ENCODE measurements at places on chromosomes 2 and 18.

GRCh38 chr18:58844871-58845270 lies 19.8 kb upstream of the ZNF532 start:
- DNase-seq, result no peak

DNA sequence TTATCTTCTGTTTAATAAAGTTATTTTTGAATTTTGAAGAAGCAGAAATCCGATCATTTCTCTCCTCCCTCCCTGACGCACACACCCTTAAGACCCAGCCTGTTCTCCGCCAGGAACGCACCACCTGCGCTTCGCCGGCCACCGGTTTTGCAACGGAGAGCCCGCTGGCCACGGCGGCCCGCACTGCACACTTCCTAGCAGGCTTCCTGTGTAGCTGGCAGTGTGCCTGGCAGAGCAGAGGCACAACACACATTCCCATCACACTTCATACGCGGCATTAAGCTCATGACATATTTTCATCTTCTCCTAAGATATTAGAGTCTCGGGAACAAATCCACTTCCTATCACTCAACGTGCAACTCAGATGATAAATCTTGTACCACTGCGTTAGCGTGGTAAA lies 148.0 kb downstream of the HDAC4 start:
- no peak for DNase-seq

- no peak for DNase-seq
Measured at GRCh38 chr18:10138719-10139118, 224.9 kb downstream of the VAPA start.

DNA sequence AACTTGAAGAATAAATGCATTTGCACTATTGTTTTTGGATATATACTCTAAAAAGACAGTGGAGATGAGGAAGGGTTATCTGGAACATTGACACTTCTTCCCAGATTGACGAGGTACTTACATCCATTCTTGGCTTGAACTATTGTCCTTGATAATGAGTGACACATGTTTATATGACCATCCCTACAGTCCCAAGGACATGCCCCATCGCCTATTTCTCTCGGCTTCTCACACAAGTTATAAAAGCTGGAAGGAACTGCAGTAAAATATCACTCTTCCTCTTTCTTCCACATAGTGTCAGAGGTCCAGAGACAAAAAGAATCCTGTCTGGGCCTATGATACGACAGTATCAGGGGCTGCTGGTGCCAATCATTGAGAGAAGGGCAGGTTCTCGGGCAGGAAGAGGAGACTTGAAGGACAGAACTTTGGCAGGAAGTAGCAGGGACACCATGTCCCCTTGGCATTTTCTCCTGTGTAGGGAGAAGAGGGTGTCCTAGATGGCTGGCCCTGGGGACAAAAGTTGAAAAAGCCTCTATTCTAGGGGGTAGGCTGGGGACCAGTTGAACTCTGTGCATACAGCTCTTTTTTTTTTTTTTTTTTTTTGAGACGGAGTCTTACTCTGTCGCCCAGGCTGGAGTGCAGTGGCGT lies 5.8 kb upstream of the CABLES1 start:
- no peak for DNase-seq

GRCh38 chr2:144480285-144480684 lies 39.6 kb downstream of the ZEB2 start:
- no peak for DNase-seq

DNA sequence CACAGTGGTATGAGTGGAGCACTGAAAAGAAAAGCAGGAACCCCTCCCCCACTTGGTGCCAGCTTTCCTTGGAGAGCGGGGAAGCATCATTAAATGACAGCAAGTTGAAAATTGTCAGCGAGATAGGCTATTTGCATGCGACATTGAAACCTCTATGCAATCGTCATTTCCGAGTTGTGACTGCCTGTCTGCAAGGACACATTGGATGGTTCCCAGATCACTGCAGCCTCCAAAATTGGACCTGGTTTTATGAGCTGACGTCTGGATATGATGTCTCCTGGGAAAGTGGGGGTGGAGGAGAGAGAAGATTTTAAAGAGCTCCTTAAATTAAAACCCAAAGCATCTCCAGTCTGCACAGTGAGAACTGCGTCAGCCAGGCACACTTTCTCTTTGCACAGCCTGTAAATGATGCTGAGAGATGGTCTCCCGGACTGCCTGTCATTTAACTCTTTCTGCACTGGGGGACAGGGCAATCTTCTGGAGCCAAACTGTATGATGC lies 57.8 kb upstream of the KIF5C start:
- DNase-seq, result no peak

- no peak for DNase-seq
Measured at GRCh38 chr2:202203348-202203747, 35.0 kb downstream of the SUMO1 start.

GRCh38 chr2:176388861-176389260 lies 119.6 kb downstream of the MTX2 start:
- no peak for DNase-seq

DNA sequence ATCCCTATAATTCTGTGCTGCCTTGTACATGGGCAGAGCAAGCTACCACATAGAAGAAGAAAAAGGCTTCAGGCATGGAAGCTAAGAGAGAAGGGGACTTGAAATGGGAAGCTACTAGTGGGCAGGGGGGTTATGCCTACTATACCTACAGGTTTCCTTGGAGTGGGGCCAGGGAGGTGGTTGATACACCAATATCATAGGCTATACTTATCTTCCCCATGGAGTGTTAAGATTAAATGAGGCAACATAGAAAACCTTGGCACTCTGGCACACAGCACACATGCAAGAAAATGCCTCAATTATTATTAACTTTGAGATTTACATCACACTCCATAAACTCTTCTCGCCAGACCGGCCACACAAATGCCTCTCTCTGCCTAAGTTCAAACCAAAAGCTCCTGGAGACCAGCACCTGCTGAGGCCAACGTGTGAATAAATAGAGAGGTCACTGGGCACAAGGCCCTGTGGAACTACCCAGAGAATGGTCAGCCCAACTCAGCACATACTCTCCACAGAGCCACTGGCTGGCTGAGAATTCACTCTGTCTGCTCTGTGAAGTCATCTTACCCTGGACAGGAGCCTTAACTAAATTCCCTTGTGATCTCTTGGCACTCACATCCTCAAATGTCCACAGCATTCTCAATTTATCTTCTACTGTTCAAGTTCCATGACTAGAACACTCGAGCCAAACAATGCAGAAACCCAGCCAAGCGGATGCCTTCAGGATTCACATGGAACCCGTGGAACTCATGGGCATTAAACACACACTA lies 498.7 kb downstream of the BCL11A start:
- DNase-seq, result no peak

DNA sequence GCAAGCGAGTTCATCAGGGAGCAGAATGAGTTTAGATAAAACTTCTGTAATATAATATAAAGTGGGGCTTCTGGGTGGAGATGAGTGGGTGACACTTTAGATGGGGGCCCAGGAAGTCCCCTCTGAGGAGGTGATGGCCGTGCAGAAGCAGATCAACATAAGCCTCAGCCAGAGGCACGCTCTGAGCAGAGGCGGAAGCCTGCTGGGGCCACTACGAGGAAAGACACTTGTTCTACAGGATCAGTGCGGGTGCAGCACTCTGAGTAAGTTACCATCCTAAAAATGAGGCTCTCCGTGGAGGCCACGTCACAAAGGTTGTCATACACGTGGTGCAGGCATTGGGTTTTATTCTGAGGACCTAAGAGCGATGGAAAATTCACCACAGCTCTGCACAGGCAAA lies 22.3 kb downstream of the TMEM18 start:
- no peak for DNase-seq

GRCh38 chr2:133680343-133681049 lies 112.2 kb upstream of the NCKAP5 start:
- no peak for DNase-seq

DNA sequence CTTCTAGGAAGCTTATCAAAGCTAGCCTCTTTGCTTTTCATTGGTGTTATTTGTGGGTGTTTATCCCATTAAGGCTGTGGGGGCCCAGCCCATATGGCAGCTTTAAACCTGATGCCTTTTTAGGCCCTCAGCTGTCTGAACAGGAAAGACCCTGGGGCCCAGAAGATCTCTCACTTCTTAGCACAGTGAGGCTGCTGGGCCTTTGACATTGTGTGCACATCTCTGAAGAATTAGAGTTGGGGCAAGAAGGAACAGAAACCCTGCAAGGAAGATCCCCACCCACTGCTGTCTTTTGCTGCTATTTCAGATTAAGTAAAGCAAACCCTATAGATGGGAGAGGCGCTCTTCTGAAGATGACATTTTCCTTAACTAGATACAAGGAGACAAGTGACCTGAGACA lies 250.0 kb downstream of the SMAD2 start:
- no peak for DNase-seq

DNA sequence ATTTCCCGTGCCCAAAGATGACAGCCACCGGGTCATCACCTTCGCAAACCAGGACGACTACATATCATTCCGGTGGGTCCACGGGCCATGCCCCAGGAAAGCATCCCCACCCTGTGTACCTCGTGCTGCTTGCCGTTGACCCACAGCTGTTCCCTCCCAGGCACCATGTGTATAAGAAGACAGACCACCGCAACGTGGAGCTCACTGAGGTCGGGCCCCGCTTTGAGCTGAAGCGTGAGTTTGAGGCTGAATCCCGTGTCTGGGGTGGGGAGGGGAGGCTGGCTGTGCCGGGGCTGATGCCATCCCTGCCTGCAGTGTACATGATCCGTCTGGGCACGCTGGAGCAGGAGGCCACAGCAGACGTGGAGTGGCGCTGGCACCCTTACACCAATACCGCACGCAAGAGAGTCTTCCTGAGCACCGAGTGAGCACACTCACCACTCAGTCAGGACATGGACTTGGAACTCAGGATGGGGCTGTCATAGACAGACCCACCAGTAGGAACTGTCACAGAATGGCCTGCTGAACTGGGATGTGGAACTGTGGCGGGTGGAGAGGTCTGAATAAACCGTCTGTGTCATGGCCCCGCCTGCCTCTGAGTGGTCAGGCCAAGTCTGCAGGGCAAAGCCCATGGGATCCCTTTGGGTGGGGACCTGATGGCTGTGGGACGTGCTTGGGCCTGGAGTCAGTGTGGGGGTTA lies 3.5 kb downstream of the IMP4 start:
- no peak for DNase-seq

- no peak for DNase-seq
Measured at GRCh38 chr2:1078326-1078725, 127.7 kb downstream of the SNTG2 start.

DNA sequence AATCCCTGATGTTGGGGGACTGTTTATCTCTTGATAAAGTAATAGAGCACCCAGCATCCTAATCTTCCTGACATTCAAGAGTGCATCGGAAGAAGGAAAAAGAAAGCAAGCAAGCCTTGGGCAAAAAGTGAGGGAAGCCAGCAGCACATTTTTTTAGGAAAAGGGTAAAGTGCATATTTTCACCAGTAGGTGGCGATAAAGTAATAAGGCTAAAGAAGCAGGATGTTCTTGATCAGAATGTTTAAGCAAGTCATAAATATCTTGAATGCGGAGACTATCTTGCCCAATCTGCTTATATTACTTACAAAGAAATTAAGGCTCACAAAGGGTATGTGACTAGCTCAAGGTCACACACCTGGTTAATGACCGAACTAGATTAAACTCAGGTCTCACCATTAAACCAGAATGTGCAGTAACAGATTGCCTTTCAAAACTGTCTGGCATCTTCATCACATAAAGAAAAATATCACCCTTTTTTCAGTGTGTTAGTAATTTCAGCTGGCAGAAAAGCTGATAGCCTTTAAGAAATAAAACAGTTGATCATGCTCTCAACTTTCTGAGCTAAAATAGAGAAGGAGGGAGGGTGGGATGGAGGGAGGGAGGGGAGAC lies 83.8 kb downstream of the VIT start:
- DNase-seq, result no peak

DNA sequence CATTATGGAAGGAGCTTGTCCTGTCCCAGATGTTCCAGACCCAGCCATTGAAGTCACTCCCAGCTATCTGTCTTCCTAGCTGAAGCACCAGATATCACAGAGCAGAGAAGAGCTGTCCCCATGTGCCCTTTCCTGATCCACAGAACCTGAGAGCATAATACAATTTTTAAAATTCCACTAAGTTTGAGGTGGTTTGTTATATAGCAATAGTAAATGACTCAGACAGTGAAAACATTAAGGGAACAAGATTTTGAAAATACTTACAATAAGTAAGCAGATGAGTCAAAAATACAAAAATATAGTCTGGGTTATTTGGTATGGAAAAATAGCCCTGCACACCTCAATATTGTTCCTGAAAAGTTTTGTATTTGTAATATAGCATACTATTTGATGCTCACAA lies 85.8 kb upstream of the GLS start:
- DNase-seq, result no peak

GRCh38 chr18:23127090-23127489 lies 8.2 kb upstream of the CABLES1 start:
- no peak for DNase-seq

DNA sequence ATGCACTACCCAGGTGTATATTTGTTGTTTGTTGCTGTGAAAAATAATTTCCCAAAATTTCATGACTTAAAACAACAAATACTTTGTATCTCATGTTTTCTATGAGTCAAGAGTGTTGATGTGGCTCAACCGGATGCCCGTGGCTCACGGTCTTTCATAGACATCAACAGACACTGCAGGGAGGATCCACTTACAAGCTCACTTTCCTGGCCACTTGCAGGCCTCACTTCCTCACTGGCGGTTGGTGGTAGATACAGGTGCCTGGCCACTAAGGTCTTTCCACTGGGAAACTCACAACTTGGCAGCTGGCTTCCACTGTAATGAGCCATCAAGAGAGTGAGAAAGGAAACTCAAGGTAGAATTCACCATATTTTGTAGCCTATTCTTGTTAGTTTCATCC lies 662.9 kb downstream of the IRS1 start:
- DNase-seq, result no peak

DNA sequence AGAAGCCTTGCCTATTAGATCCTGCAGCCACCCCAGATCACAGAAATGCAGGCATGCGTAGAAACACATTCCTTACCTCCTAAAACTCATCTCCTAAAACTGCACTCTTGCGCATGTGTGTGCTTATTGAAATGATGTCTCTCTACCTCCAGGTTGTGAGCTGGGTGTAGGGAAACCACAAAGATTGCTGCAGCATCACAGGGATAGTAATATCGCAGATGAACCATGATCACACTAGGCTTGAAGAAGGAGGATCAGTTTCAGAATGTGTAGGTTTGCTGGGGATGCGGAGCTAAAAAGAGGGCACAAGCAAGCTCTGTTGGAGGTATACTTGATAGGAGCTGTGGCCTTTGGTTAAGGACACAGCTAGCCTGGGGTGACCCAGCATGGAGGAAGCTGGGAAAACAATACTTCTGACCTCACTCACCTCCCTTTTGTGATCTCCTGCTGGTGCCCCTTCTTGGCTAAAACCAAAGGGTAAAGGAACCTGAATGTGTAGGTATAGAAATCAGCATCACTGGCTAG lies 118.8 kb downstream of the SETBP1 start:
- no peak for DNase-seq

DNA sequence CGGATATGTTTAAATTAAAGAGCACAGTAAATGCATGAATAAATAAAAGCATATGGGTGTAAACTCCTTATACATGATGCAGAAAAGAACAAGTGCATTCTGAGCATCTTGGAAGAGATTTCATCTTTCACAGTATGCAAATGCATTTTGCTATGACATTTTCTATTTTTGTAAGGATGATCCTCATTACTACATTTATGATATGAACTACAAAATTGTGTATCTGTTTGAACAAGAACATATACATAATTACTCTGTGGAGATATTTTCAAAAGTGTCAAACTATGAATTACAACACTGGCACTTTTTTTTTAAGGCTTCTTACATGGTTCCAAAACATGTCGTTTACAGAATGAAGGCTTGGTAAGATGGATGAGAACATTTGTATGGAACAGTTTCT lies 184.1 kb upstream of the TMEM200C start:
- no peak for DNase-seq

- DNase-seq, result no peak
Measured at GRCh38 chr18:44774191-44774590, 93.5 kb downstream of the SETBP1 start.
